ENCODE measurements at places on chromosomes 5 and 9.

DNA sequence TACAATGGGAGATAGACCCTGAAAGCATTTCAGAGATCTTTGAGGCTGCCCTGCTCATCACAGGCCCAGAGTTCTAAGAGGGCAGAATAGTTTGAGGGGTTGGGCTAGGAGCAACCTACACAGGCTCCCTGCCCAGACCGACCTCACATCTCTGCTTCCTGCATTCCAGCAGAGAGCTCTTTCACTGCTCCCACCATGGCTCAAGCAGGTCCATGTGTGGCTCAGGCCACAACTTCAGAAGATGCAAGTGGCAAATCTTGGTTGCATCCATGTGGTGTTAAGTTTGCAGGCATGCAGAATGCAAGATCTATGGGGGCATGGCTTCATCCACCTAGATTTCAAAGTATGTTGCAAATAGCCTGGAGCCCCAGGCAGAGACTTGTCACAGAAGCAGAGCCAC lies 39.0 kb downstream of the GDA start:
- no peak for DNase-seq

DNA sequence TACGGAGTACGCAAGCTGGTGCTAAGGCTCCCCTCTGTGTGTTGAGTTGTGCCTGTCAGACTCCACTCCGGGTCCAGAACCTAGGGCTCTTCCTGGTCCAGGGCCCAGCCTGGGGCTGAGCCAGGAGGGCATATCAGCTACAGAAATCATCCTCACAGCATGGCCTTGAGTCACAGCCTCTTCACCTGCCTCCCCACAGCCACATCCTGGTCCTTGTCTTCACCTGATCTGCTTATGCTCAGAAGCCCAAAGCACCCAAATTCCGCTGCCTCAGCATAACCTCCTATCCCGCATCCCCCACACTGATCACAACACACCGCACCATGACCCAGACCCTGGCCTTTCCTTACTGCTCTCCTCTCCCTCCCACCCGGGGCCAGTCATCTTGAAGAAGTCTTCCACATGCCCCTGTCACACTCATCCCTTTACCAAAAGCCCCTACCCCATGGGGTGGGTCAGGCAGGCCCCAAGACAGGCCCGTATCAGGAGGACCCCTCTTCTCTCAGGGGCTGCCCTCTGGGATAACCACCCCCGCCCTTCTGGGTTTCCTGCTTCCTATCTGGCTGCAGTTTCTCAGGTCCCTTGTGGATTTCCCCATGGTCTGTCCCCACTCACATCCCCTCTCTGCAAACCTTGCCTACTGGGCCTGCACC lies 1.3 kb upstream of the IL3 start:
- no peak for DNase-seq

DNA sequence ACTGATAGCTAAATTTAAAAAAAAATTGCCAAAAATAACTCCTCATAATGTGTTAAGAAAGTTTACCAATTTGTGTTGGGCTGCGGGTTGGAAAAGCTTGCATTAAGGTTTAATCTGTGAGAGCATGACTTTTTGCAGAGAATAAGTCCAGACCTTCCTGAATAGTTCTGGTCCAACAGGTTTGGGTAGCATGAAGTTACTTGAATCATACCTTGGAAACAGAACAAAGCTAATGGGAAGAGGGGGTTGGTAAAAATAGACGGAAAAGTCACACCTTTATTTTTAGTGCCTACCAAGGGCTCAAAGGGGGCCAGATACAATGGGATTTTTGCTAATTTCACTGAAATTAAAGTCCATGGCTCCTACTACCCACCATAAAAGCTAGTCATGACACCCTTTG lies 17.1 kb upstream of the MATR3 start:
- DNase-seq = no peak

DNA sequence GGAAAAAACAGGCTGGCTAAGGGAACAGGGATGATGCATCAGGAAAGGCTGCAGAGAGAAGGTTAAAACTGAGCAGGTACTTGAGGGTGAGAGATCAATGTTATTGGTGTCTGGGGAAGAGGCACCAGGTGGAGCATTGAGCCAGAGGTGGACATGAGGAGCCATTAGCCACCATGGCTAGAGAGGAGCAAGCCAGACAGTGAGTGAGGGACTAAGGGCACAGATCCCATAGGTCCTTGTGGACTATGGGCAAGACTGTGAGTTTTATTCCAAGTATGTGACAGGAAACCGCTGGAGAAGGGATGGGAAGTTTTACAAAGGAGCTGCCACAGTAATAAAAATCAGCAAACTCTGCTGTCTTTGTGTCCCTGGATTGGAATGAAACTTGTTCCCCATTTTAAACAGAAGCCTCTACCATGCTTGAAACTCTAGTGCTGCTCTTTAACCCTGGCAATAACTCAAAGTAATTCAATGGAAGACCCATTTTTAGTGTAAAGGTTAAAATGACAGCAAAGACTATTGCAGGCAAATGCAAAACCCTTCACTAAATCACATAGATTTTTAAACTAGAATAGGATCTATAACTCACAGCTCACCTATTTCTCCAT lies 349.8 kb downstream of the ENC1 start:
- DNase-seq = no peak

DNA sequence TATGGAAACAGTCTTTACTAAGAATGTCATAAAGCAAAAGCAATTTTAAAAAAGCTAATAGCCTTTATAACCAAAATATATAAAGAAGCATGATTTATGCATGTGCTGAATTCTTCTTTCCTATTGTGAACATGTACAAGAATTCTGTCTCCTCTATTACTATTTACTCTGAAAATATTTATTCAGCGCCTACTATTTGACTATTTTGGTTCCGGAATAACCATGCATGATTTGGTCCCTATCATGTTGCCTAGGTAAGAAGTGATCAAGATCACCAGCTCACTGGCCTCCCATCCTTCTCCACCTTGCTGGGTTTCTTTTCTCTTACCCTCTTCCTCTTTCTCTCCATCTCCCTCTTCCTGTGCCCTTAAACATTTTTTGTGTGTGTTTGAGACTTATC lies 443.8 kb downstream of the SH3GL2 start:
- no peak for DNase-seq

DNA sequence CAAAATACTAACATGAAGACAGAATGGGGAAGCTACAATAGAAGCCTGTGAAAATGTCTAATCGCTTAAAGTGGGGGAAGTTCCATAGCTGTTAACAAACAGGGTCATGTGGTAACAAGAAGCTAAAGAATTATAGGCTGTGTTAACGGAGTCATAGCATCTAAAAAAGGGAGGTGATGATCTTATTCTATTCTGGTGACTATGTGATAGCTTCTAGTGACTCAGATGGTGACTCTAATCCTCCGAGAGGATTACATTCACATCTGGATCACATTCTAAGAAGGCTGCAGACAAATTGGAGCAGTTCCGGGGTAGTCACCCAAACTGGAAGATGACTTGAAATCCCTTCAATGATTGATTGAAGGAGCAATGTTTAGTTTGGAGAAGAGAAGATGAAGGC lies 142.1 kb downstream of the LIFR start:
- DNase-seq = no peak

GRCh38 chr5:35745660-35746059 lies 111.0 kb upstream of the IL7R start:
- no peak for DNase-seq

GRCh38 chr9:36486329-36486932 lies 86.3 kb upstream of the MELK start:
- peak; percentile 25 for DNase-seq

- no peak for DNase-seq
Measured at GRCh38 chr5:99320436-99320835, 391.6 kb upstream of the CHD1 start.

GRCh38 chr5:105730982-105731381 lies 1939.8 kb downstream of the EFNA5 start:
- no peak for DNase-seq
